ENCODE measurements at places on chromosomes 1 and 21. TPM values are rescaled to one million over a fixed set of nuclear protein-coding genes. Genes with fewer than 3 reads are reported as not detected.
A peak's percentile ranks its signal among the peaks of the same experiment; 100 is the strongest.

GRCh38 chr1:155136748-155137147 is 1.1 kb downstream of the SLC50A1 start:
- H3K4me3 ChIP-seq, result peak overlapping the region; percentile 97
- H3K36me3 ChIP-seq, result peaks cover 11% of the 10 kb centered on the region
- peak overlapping the region; percentile 99 for H3K27ac ChIP-seq
- H3K4me1 ChIP-seq, result peaks cover 21% of the 10 kb centered on the region

DNA sequence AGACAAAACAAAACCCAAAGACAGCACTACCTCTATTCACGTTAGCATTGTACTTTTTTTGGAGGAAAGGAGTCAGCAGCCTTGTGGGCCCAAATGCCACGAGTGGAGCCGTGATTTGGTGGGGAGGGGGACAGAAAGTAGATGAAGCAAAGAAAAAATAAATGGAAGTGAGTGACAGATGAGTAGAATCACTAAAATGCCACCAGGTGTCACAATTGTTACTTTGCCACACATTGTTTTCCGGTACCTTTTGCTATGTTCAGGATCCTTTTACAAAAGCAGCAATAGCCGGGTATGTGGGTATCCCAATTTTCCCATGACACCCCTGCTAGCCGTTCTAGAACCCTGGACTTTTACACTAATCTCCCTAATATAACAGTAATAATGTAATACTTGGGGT is 85.0 kb upstream of the AK4 start:
- H3K27me3 ChIP-seq, result peaks cover 4% of the 10 kb centered on the region
- H3K4me1 ChIP-seq, result peaks cover 11% of the 10 kb centered on the region
- no peak overlapping the region for H3K27ac ChIP-seq
- no peak overlapping the region for H3K4me3 ChIP-seq

GRCh38 chr1:154624746-154625643 is 17.0 kb upstream of the ADAR start:
- H3K27ac ChIP-seq, result no peak overlapping the region
- peak overlapping the region; percentile 9 for H3K4me3 ChIP-seq
- H3K36me3 ChIP-seq, result peaks cover 3% of the 10 kb centered on the region
- DNase-seq, result no peak

AMY1A gene
- not detected for total RNA-seq

- H3K4me3 ChIP-seq, result no peak overlapping the region
- H3K4me1 ChIP-seq, result peaks cover 20% of the 10 kb centered on the region
- no peaks in the 10 kb centered on the region for H3K36me3 ChIP-seq
- DNase-seq, result peak; percentile 4
Measured at GRCh38 chr1:7389906-7390603, 381.0 kb upstream of the VAMP3 start.

- DNase-seq, result no peak
- H3K27ac ChIP-seq, result no peak overlapping the region
- no peak overlapping the region for H3K4me3 ChIP-seq
Measured at GRCh38 chr1:17636612-17637011, 97.1 kb downstream of the ARHGEF10L start.

DNA sequence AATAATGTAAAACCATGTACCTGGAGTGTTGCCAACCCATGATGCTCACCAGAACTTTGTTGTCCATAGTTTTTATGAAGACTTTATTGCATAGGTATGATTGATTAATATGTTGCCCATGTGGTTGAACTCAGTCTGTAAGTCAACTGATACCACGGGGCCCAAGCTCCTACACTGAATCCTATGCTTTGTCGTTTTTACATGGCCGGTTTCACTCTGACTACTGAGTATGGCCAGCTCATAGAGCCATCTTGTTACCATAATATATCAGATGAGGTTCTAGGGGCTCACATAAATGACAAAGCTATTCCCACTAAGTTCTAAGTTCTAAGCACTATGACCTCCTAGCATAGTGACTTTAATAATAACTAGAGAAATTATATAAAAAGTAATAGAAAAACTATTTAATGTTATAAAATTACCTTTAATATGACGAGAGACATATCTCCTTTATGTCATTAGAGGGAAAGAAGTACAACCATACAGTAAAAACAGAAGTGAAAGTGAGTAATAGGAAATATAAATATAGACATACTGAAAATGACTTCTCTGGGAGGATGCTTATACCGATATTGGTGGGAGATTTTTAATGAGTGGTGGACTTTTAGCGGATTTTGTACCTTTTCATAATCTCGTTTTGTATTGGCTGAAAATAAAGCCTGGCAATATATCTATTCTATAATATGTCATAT is 983.4 kb upstream of the PRMT6 start:
- no peak overlapping the region for H3K27ac ChIP-seq
- peaks cover 2% of the 10 kb centered on the region for H3K4me1 ChIP-seq
- no peak overlapping the region for H3K4me3 ChIP-seq
- no peak for DNase-seq

RPL22 gene
- total RNA-seq, result 414 TPM

FAM76A gene
- total RNA-seq, result 14.7 TPM

SAMD11 gene
- 53.9 TPM for total RNA-seq

Data from progenitor cell of endocrine pancreas (in vitro differentiated cells).